ENCODE measurements at places on chromosomes 4 and X.

DNA sequence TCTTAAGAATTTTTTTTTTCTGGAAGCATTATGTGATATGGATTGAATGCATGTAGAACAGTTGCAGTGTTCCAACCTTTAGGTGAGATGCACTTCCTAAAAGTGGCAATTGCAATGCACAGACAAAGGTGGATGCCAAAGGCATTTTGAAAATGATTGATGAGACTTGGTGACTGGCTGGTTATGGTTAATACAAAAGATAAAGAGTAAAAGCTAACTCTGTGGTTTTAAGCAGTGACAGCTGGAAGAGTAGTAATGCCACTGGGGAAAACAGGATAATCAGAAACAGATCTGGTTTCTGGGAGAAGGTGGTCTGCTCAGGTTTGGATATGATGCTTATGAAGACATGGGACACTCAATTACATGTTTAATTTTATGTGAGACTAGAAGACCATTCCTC is 345.6 kb downstream of the RPA4 start:
- DNase-seq: no peak

DNA sequence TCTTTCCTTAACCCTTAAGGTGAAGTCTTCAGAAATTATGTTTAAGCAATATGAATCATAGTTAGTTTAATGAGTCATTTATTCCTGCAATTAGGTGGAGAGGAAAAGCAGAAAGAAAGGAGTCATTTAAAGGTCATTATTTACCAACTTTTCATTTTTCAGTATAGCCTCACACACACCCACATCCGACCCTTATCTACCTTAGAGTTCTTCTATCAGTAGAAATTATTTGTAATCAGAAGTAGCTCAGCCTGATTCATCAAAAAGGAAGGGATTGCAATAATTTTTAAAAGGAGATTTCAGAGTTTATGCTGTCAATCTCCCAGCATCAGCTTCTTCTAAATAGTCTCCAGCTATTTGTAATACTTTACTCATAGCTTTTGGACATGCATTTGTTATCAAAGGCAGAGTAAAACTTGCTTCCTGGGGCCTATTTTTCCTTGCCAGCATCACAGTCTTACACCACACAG is 5.9 kb downstream of the ANXA10 start:
- no peak for DNase-seq

DNA sequence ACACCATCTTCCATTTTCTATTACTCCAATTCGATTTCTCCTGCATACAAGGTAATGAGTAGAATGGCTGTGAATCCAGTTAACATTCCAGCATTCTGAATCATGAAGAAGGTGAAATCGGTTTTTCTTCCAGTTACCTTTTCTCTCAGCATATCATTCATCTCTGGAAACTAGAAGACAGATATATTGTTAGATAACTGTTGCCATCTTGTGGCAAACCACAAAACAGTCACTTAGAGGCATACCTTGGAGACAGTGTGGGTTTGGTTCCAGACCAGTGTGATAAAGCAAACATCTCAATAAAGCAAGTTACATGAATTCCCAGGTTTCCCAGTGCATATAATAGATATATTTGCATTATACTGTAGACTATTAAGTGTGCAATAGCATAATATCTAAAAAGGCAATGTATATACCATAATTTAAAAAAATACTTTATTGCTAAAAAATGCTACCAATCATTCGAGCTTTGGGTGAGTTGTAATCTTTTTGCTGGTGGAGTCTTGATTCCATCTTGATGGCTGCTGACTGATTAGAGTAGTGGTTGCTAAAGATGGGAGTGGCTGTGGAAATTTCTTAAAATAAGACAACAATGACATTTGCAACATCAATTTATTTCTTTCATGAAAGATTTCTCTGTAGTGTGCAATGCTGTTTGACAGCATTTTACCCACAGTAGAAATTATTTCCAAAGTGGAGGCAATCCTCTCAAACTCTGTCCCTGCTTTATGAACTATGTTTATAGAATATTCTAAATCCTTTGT is 82.1 kb downstream of the SLC39A8 start:
- no peak for DNase-seq

GRCh38 chr4:1243451-1244080 is 5.4 kb downstream of the CTBP1 start:
- no peak for DNase-seq

DNA sequence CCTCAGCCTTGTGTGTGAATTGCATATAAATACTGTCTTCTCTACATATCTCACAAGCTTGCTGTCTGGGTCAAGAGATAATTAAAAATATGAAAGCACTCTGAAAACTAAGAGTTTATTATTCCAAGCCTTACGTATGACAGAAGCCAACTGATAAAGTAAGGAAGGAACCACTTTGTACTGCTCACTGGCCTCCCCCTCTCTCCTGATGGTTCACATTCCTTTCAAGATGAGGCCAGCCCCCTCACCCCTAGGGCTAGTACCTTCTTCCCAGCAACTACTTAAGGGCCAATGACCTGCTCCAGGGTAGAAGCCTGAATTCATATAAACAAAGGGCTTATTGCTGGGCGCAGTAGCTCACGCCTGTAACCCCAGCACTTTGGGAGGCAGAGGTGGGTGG is 5.4 kb upstream of the SOWAHD start:
- no peak for DNase-seq

DNA sequence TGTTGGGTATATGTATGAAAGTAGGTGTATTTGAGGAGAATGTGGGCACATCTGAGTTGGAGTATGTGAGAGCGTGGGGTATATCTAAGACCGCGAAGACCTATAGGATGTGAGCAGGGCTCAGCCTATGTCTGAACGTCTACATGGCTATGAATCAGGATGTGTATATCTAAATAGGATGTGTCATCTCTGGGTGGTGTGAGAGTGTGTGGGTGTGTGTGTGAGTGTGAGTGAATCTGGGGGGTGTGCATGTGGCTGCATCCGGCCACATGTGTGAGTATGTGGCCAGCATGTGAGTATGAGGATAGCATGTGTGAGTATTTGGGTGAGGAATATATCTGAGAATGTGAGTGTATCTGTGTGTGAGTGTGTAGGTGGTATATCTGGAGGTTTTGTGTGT is 7.7 kb downstream of the GPR173 start:
- no peak for DNase-seq

DNA sequence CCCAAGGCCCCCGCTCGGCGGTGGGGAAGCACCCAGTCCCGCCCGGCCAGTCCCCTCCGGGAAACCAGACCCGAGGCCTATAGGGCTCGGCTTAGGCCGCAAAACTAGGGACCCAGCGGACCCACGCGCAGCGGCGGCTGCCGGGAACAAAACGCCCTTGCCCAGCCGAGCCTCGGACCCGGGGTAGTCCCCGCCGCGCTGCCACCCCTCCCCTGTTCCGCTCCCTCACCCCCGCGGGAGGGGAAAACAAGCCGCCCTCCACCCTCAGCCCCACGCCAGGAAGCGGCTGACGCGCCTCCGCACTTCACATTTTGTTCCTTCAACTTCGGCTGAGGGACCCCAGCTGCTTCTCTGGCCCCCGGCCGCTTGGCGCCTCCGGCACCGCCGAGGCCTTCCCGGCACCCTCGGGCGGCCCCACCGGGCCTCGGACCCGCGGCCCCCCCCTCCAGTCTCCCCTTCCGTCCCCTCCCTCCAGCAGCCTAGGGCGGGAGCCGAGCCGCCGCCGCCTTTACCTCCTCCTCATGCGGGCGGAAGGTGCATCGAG is 694 bp downstream of the PDS5A start:
- DNase-seq: peak; percentile 41

DNA sequence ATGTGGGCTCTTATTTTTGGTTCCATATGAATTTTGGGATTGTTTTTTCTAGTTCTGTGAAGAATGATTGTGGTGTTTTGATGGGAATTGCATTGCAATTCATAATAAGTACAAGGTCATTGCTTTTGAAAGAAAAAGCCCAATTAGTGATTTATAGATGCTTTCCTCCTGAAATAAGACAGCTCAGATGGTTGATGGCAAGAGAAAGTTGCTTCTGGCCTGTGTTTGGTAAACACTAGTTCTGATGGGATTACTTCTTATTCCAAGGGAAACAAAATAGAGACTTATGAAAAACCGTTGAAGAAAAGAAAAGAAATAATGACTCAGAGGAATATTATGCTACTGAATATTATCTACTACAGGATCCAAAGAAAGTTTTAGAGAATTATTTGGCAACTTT is 144.9 kb downstream of the SPANXA1 start:
- DNase-seq: no peak

DNA sequence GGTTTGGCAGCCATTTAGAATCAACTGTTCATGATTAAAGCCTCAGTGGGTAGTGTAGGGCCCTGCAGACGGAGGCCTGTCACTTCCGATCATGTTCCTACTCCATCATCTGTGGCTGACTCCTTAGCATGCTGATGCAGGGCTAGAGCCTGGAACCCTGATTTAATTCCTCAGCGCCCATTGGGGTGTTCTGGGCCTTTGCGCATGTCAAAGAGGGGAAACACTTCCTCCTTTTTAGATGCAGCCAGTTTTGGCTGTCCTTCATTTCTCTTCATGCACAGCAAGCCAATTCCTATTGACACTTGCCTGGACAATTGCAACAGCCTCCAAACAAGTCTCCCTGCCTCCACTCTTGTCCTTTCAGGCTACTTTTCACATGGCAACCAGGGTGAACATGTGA is 51.9 kb upstream of the MAGEA4 start:
- DNase-seq: no peak

- DNase-seq: no peak
These were observed 20.6 kb upstream of the PJA1 start for GRCh38 chrX:69185886-69186285.

GRCh38 chrX:64427787-64428186 is 32.5 kb upstream of the MTMR8 start:
- DNase-seq: no peak

DNA sequence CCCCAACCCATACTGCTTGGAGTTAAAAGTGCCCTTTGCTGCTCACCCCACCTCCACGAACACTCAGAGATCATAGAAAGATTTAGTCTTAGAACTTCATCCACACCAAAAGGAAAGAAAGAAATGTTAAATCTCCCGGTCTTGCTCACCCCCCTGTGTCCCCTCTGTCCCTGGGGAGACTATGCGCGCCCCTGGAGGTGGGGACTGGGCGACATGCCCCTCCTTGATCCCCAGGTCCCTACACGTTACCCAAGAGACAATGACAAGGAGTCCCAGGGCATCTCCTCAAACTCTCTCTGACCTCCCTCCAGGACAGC is 620 bp downstream of the ITM2A start:
- DNase-seq: no peak

DNA sequence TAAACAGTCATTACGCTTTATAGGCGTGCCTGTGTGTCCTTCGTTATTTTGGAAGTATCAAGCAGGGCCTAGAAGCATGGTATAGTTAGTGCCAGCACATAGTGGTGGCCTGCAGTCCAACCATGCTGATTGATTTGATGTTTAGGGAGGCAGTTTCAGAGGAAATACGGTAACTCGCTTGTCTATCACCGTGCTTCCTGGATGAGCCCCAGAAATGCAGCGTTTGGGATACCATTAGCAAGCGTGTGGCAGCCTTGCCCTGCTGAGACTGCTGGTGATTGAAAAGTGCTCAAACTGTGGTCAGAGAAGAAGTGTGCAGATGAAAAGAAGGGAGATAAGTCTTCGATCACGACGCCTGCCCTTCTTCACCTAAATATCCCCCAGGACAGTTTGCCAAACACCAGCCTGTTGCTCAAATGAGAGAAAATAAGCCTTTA is 158.4 kb downstream of the CHIC2 start:
- DNase-seq: no peak

- no peak for DNase-seq
These were observed 22.5 kb downstream of the HNRNPH2 start for GRCh38 chrX:101430457-101431078.

DNA sequence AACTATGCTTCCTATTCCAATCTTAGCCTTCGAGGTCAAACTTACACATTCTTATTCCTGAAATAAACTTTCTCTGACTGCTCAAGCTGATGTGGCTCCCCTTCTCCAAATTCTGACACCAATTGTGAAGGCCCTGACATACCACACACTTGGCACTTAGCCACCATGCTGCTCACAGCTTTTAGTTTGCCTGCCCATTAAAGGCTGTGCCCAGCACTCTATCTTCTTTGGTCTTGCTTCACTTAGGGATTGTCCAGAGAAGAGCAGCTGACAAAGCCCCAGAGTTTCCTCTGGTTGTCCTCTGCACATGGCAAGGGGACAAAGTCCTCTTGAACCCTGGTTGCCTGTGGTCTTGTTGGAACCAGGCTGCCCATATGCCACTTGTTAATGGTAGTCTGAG is 126.1 kb downstream of the ARHGEF9 start:
- DNase-seq: no peak

- no peak for DNase-seq
These were observed 464.4 kb upstream of the BOD1L1 start for GRCh38 chr4:14091966-14092365.

DNA sequence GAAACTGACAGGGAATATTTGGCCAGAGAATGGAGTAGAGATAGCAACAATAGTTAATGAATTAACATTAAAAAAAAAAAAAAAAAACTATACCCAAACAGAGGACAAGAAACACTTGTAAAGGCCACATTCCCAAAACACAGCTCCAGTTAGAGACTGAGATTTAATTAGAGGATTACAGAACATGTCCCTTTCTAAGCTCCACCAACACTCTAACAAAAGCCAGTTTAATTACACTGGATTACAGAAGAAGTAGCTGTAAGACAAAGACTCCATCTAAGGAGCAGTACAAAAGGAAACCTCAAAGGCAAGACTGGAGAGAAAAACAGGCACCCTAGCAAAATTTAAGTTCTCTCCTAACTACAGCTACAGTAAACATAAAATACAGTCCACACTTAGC is 1247.7 kb upstream of the AGA start:
- no peak for DNase-seq

DNA sequence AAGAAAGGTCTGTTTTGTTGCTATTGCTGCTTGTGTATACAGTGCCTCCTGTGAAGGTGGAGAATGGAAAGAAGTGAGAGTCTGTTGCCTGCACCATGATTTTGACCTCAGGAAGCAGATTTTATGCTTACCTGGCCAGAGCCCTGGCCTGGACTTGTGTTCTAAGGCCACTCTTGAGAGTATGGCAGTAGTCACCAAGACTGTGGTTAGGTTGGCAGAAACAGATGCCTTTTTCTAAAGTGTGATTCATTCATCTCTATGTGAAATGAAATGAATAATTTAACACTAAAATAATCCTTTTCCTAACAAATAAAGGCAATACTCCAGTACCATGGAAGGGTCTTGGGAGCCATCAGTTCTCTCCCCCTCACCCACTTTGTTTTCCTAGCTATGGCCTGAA is 161.8 kb downstream of the DCLK2 start:
- DNase-seq: no peak
